ENCODE measurements at places on chromosomes 6 and 20.
A peak's percentile ranks its signal among the peaks of the same experiment; 100 is the strongest.

- peaks cover 19% of the 10 kb centered on the region for H3K27me3 ChIP-seq
- DNase-seq = no peak
- H3K4me1 ChIP-seq = no peaks in the 10 kb centered on the region
- no peak overlapping the region for H3K4me3 ChIP-seq
These were observed 1.1 kb downstream of the SRMS start for GRCh38 chr20:63546256-63546955.

DNA sequence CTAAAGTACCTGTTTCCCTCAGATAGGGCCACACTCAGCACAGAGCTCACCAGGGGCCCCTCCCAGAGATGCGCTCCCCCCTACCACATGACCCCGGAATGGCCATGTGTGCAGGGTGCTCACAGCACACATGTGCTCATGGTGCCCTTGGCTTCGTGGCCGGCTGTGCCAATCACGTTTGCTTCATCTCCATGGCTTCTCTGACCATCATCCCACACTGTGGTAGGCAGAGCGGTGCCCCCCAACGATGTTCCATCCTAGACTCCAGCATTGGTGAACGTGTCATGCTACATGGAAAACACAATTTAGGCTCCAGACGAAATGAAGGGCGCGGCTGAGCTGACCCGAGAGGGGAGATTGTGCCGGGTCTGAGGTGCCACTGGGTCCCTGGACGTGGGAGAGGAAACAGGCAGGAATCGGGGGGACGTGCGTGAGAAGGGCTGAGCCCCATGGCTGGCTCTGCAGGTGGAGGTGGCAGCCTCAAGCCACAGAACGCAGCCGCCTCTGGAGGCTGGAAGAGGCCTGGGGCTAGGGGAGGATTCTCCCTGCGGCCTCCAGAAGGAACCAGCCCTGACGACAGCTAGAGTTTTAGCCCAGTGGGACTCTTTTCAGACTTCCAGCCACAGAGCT is 126.5 kb downstream of the DLL1 start:
- H3K4me3 ChIP-seq = no peak overlapping the region
- peaks cover 32% of the 10 kb centered on the region for H3K27me3 ChIP-seq
- no peak overlapping the region for H3K27ac ChIP-seq
- no peaks in the 10 kb centered on the region for H3K36me3 ChIP-seq
- peaks cover 19% of the 10 kb centered on the region for H3K4me1 ChIP-seq

- H3K27ac ChIP-seq = peak overlapping the region; percentile 72
- H3K4me3 ChIP-seq = no peak overlapping the region
- peaks cover 23% of the 10 kb centered on the region for H3K4me1 ChIP-seq
- H3K27me3 ChIP-seq = no peaks in the 10 kb centered on the region
These were observed 103.3 kb downstream of the FIG4 start for GRCh38 chr6:109794201-109794923.

- H3K4me1 ChIP-seq = peaks cover 27% of the 10 kb centered on the region
- no peak for DNase-seq
- H3K36me3 ChIP-seq = no peaks in the 10 kb centered on the region
- no peak overlapping the region for H3K27ac ChIP-seq
- peaks cover 50% of the 10 kb centered on the region for H3K27me3 ChIP-seq
- H3K4me3 ChIP-seq = no peak overlapping the region
These were observed 7.8 kb upstream of the DLL1 start for GRCh38 chr6:170298688-170299087.

DNA sequence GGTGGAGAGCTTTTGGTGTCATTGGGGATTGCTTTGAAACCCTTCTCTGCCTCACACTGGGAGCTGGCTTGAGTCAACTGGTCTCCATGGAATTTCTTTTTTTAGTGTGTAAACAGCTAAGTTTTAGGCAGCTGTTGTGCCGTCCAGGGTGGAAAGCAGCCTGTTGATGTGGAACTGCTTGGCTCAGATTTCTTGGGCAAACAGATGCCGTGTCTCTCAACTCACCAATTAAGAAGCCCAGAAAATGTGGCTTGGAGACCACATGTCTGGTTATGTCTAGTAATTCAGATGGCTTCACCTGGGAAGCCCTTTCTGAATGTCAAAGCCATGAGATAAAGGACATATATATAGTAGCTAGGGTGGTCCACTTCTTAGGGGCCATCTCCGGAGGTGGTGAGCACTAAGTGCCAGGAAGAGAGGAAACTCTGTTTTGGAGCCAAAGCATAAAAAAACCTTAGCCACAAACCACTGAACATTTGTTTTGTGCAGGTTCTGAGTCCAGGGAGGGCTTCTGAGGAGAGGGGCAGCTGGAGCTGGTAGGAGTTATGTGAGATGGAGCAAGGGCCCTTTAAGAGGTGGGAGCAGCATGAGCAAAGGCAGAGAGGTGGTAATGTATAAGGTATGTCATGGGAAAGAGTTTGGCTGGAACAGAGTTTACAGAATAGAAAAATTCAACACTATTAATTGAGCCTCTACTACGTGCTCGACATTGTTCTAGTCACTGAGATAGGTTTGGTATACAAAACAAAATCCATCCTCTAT is 31.2 kb downstream of the SRSF3 start:
- H3K36me3 ChIP-seq = no peaks in the 10 kb centered on the region
- no peak overlapping the region for H3K4me3 ChIP-seq
- peak overlapping the region; percentile 3 for H3K27ac ChIP-seq
- no peaks in the 10 kb centered on the region for H3K27me3 ChIP-seq
- DNase-seq = no peak
- H3K4me1 ChIP-seq = peaks cover 49% of the 10 kb centered on the region

GRCh38 chr6:28858963-28859362 is 64.8 kb downstream of the TRIM27 start:
- no peak overlapping the region for H3K27ac ChIP-seq
- H3K27me3 ChIP-seq = no peaks in the 10 kb centered on the region
- no peak for DNase-seq
- no peaks in the 10 kb centered on the region for H3K36me3 ChIP-seq
- no peak overlapping the region for H3K4me3 ChIP-seq

GRCh38 chr20:24580006-24580405 is 110.6 kb downstream of the SYNDIG1 start:
- H3K4me3 ChIP-seq = no peak overlapping the region
- DNase-seq = no peak
- no peaks in the 10 kb centered on the region for H3K4me1 ChIP-seq

- no peaks in the 10 kb centered on the region for H3K4me1 ChIP-seq
- no peak overlapping the region for H3K4me3 ChIP-seq
- no peaks in the 10 kb centered on the region for H3K36me3 ChIP-seq
- no peaks in the 10 kb centered on the region for H3K27me3 ChIP-seq
- no peak overlapping the region for H3K27ac ChIP-seq
These were observed 143.0 kb upstream of the THBS2 start for GRCh38 chr6:169396554-169397163.

- H3K36me3 ChIP-seq = no peaks in the 10 kb centered on the region
- DNase-seq = no peak
- no peaks in the 10 kb centered on the region for H3K4me1 ChIP-seq
- no peak overlapping the region for H3K4me3 ChIP-seq
These were observed 229.9 kb downstream of the HACE1 start for GRCh38 chr6:104629826-104630225.
